ENCODE measurements at places on chromosomes 3 and 15. TPM values are rescaled to one million over a fixed set of nuclear protein-coding genes. Genes with fewer than 3 reads are reported as not detected.

Gene LOXL1
- total RNA-seq: 99.9 TPM

DNA sequence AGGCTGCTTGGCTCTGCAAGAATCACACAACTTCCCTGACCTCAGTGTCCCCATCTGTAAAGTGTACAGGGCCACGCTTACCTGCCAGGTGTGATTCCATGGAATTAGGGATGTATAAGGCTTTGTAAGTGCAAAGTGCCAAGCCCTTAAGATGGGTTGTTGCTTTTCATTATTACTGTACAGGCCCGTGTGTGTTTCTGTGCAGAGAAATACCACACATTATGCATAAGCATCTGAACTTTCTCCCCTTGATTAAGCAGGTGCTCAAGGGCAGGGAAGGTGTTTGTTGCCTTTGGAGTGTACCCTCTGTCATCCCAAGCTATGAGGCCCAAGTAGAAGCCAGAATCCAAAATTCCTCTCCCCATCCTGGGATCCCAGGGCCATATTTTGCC, 13.6 kb upstream of the HRH1 start:
- no peak for DNase-seq

- DNase-seq: peak; percentile 27
Observed at GRCh38 chr3:194556086-194557056, 69.6 kb upstream of the ATP13A3 start.

DNA sequence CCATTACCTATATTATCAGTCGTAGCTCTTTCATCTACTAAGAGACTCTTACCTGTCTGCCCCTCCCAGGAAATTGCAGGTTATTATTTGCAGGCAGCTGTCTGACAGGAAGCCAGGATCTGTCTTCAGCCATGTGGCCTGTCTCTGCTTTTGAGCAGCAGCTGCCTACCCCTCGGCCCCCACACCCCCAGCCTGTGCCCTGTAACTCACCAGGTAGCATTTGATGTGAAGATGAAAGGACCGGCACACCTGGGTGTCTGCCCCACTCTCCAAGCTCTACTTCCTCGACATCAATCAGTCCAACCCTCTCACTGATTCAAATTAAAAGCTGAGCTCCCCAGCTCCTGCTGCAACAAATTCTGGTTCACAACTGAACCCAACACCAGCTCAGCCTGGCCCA, 197.2 kb upstream of the CTNNB1 start:
- no peak for DNase-seq

GRCh38 chr3:157594413-157594812, 91.2 kb upstream of the VEPH1 start:
- DNase-seq: no peak

- no peak for DNase-seq
Observed at GRCh38 chr3:81268526-81268925, 492.9 kb downstream of the GBE1 start.

GRCh38 chr3:111998636-111999483, at the start of gene TAGLN3:
Gene TAGLN3 (plus strand): TSS chr3:111998922. CDS start chr3:111999423, 501 bp downstream.
- DNase-seq: no peak

GRCh38 chr3:179069762-179070390, 1.7 kb downstream of the ZMAT3 start:
- peak; percentile 61 for DNase-seq

DNA sequence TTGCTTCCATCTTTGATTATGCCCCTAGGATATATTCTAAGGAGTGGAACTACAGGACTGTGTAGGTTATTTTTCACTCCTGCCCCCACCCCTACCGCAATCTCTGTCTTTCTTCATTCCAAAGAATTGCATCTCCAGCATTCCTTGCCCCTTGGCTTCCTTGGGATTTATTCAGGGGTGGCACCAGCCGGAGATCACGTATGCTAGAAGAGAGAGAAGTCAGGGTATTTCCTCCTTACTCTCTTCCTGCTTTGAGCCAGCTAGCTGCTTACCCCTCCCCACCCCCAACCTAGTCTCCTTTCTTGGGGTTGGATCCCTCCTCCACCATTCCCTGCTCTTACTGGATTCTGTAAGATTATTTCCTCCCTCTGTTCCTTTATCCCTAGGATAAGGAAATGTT, 35.0 kb upstream of the DENND4A start:
- DNase-seq: no peak

GRCh38 chr3:190070622-190071347, 49.9 kb downstream of the P3H2 start:
- DNase-seq: no peak
